Glomerular endothelial cell (primary cell): ENCODE measurements at places on chromosomes 1 and 21. TPM values are rescaled to one million over a fixed set of nuclear protein-coding genes. Genes with fewer than 3 reads are reported as not detected.

TTC34 gene
- total RNA-seq, result 0.10 and 0.18 TPM in 2 replicates

DNA sequence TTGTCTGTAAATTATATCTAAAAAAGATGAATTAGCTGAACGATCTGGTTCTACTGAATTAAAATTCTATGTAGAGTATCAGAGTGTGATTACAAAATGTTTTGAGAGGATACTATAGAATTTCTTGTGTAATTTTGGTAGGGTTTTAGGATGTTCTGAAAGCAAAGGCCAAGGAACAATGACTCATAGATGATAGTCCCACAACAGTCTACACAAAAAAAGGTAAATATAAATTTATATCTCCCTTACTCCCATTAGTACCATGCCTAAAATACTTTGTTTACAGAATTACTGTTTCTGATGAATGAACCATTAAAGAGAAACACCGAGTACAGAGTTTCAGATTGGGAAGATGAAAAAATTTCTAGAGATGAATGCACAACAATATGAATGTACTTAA, 9.5 kb downstream of the EDEM3 start:
- no peak for DNase-seq

CD53 gene
- total RNA-seq, result not detected in 2 replicates

DNA sequence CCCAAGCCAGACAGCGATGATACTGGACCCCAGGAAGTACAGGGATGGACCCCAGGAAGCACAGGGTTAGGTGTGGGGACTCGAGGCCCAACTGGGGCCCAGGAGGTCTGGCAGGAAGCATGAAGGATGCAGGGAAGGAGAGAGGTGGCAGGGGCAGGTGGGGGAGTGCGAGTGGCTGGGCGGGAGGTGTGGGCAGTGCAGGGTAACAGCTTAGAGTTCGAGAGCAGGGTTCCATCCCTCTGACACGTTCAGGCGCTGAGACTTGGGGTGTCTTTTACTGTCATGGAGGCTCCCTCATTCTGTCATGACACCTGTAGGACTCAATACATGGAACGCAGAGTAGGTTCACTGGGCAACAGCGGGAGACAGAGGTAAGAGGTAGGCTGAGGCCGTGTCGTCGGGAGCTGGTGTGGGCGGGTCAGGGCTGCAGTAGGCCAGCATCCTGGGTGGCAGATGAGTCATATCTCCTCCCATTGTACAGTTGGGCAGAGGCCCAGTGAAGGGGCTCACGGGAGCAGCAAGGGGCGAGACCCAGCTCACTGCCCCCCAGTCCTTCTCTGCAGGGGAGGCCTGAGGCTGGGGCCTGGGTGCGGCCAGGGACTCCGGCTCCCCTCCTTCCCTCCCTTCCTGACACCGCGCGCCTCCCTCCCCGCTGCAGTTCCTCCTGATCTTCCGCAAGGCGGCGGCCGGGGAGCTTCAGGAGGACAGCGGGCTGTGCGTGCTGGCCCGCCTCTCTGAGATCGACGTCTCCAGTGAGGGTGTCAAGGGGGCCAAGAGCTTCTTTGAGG, 11.6 kb upstream of the CTRC start:
- DNase-seq, result no peak

DNA sequence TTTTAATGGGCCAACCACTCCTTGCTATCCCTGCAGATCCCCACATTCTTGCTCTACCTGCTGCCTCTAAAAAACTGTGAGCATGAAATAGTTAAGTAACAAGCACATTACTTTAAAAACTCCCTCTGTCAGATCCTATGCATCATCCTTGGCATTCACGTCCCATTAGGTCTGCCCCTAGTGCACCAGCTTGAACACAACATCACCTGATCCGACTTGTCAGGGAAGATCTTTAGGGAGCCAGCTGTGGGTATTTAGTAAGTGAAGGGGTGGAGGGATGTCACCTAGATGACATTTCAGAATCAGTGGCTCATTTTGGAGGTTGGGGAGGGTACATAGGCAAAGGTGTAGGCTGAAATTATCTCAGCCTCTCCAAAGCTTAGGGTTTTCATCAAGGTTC, 33.5 kb downstream of the RXRG start:
- no peak for DNase-seq

CFHR2 gene
- not detected in 2 replicates for total RNA-seq

GRCh38 chr1:77273891-77274290, 7.9 kb upstream of the AK5 start:
- DNase-seq, result no peak

DNA sequence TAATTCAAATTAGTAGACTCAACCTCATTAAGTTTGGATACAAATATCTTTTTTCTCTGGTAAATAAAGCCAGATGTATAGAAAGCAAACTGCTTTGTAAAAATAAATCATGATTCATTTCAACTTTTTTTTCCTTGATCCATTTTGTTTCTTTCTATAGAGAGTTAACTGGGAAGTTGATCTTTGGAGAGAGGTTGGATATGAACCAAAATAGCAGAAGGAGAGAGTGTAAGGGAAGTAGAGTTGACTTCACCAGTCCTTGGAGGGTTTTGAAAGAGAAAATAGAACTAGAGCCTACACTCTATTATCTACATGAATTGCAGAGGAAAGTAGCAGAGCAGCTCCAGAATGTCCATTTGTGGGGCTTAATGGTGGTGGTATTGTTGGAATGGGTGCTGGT, 243.8 kb downstream of the ADGRL2 start:
- DNase-seq, result no peak

DNA sequence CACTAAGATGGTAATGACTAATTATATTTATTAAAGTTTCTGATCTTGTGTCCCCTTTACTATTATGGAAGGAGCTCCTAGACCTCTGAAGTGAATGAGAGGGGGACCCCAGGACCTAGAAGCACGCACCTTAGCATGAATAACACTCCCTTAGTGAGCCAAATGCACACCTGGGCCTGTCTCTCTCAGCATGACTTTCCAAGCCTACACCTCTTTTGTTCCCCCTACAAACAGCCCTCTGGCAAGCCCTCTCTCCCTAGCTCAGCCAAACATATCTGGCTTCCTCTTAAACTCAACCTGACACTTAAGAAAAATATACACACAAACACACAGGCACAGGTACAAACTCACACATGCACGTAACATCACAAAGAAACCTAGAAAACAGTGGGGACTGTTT, 7.3 kb upstream of the CTH start:
- no peak for DNase-seq

EDN2 gene
- 0.53 and 0.63 TPM in 2 replicates for total RNA-seq

DNA sequence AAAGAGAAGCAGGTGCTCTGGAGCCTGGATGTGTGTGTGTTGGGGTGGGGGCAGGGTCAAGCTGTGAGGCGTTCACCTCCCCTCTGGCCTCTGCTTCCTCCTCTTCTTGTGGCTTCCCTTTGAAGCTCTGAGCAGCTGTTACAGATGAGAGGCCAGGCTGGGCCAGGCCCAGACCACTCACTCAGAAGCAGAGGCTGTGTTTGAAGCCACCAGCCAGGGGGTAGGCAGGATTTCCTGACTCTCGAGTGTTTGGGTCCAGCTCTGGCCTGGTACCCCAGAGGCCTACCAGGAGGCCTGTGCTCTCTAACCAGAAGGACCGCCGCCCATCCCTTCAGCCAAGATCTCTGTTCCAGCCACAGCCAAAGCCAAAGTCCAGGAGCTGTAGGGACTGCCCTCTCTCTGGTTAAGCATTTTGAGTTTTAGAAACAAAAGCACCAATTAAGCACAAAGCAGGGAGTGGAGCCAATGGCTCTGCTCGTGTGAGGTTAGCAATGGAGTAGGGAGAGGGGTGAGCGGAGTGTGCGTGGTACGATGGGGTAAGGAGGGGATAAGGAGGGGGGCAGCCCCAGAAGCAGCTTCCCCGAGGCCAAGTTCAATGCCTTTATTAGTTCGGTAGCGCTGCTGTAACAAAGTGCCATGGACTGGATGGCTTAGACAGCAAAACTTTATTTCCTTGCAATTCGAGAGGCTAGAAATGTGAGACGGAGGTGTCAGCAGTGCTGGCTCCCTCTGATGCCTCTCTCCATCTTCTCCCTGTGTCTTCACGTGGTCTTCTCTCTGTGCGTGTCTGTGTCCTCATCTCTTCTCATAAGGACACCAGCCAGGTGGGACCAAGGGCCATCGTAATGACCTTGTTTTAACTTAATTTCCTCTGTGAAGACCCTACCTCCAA, 20.5 kb downstream of the RCSD1 start:
- DNase-seq, result no peak

GRCh38 chr21:45264912-45265515, 22.7 kb downstream of the POFUT2 start:
- DNase-seq, result no peak

NPHS2 gene
- total RNA-seq, result not detected in 2 replicates

GRCh38 chr21:45517249-45518065, 24.8 kb downstream of the SLC19A1 start:
- DNase-seq, result no peak

GRCh38 chr1:90613371-90613770, 103.7 kb downstream of the BARHL2 start:
- DNase-seq, result no peak

GRCh38 chr1:46725736-46726108, 6.8 kb upstream of the EFCAB14 start:
- no peak for DNase-seq

DNA sequence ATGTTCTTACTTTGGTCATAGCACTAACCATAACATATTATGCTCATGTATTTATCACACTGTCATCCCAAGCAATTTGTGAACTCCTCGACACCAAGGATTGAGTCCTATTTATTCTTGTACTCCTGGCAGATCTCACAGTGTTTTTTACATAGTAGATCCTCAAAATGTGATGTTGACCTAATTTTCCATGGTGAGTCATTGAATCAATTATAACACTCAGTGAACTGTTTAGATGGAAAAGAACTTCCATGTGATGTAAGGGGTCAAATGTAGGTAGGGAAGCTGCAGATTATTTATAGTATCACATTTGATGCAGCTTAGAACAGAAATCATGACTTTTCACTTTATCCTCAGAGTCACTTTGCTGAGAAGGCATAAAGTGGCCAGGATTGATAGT, 281.9 kb upstream of the ADAMTS5 start:
- DNase-seq, result no peak

DNA sequence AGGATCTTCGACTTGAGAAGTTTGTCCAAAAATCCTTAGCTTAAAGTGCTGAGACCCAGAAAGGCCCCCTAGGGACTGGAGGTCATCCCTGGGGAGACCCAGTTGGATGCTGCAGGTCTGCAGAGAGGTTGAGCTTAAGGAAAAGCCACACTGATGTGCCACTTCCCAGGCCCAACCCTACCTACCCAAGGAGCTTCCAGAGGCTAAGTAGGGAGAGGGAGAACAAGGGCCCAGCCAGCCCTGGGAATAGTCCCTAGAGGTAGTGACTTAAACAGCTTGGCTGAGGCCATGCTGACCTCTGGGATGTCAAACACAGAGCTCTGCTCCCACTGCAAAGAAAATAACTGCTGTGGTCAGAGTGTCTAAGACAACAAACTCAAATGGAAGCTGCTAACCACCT, 693.7 kb downstream of the MATN1 start:
- DNase-seq, result no peak

GRCh38 chr1:207873055-207873890, 37.7 kb downstream of the CD34 start:
- DNase-seq, result no peak

RPE65 gene
- not detected in 2 replicates for total RNA-seq
